ENCODE measurements at places on chromosomes 3 and 15.

DNA sequence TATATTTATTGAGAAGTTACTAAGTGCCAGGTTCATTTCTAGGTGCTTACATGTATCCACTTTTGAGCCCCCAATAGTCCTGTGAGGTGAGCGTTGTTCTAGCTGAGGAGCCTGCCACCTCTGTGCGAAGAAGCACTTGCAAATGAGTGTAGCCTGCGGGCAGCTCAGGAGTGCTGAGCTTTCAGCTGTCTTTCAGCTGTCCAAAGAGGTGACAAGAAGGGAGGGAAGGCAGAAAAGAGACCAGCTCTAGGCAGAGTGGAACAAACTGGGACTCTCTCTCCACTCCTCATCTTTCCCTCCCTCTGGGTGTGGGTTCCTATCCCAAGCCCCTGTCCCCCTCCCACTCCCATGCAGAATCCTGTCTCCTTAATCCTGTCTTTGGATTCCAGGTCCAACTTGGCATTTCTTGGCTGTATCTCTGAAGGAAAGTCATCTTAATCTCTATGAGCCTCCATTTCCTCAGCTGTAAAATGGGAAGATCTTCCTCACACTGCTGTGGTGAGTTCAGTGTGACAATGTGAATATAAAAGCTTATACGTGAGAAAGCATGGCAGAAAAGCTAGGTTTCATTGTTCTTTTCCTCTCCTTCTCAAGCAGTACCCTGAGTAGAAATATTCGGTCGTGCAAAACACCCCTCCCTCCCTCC is 6.7 kb upstream of the SRP14 start:
- no peak for DNase-seq

DNA sequence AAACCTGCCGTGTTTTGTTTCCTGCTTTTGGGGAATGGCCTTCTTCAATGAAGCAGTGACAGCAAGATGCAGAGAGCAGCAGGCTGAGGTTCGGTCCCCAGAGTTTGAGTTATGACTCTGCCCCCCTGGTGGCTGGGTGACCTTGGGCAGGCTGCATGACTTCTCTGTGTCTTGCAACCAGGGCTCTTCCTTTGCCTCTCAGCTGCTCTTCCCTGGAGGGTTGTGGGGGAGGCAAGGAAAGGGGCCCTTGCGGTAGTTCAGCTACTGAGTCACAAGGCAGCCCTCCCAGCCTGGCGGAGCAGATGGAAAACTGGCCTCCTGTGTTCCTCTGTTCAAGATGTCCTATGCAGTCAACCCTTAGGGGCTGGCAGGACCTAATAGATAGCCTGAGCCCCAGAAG is 17.1 kb downstream of the CTXND1 start:
- DNase-seq, result no peak

- no peak for DNase-seq
Observed at GRCh38 chr3:189967254-189967865, 153.3 kb downstream of the P3H2 start.

DNA sequence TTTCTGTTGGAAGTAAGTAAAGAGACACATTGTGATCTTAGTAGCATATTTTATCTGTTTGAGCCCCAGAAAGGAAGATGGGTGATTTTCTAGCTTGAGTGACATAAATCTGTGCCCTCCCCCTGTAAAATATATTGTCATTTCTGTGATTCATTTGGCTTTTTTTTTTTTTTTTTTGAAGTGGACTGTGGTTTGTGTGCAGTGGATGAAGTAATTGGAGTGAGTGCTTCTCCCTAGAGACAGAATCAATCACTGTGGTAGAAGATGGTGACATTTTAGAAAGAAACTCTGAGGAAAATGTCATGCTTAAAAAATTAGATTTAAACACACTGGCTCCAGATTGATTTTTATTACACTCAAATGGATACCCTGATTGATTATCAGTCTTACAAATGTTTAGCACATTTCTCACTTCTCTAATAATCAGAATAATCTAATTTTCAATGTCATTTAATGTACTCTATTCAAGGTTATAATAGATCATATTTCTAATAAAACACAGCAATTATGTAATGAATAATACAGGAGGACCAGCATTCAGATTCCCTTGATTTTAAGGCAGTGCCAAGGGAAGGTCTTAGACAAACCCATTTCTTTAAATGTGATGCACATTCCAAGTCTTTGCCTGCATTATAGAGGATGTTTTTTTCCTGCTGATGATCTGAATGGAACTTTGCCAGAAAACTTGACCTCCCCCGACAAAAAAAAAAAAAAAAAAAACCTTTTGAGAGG is 116.6 kb downstream of the TOP2B start:
- DNase-seq, result no peak

- no peak for DNase-seq
Observed at GRCh38 chr15:75044258-75044878, 21.0 kb downstream of the PPCDC start.

- no peak for DNase-seq
Observed at GRCh38 chr3:100563228-100563627, 46.2 kb upstream of the ADGRG7 start.

DNA sequence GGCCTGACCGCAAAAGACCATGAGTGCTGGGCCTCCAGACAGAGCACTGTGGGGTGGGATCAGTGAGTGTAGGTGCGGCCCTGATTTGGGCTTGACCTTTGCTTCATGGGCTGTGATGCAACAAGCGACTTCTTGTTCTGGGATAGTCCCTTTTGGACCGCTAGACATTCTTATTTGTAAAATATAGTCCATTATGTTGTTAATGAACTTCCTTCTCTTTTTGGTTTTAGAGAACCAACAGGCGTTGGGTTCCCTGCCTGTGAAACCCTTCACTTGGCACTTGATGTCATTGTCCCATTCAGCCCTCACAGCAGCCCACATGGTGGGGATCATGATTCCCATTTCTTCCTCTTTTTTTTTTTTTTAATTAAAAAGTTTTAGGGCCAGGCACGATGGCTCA is 15.8 kb upstream of the TRH start:
- no peak for DNase-seq

DNA sequence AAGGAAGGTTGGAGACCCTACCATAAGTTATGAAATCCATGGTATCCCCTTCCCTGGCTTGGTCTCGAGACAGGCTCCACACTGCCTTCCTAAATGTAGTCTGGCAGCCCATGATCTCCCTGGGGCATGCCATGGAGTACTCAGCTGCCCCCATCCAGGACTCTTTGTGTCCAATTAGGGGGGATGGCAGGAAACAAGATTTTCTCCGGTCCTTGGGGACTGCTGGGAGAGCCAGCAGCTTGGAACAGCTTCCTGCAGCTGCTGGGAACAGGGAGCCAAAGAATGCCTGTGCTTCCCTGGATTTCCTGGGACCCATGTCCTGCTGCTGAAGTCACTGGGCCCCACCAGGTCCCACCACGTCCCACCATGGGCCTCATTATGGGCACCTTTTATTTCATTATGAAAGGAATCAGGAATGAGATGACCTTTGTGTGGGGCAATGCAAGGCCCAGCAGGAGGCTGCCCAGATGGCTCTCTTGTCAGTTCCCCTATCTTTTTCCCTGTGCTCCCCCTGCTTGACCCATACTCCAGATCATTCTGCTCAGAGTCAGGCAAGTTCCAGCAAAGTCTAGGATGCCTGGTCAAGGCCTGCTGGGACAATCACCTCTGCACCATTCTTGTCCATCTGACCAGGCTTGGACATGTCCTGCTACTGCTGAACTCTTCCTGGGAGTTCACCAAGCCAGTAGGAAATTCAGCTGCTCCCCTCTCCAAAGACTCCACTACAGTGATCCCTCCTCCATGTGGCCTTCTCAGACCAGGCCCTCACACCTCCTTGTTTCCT is 15.0 kb upstream of the DAG1 start:
- no peak for DNase-seq

- DNase-seq, result no peak
Observed at GRCh38 chr15:50135031-50135551, 16.1 kb upstream of the ATP8B4 start.

DNA sequence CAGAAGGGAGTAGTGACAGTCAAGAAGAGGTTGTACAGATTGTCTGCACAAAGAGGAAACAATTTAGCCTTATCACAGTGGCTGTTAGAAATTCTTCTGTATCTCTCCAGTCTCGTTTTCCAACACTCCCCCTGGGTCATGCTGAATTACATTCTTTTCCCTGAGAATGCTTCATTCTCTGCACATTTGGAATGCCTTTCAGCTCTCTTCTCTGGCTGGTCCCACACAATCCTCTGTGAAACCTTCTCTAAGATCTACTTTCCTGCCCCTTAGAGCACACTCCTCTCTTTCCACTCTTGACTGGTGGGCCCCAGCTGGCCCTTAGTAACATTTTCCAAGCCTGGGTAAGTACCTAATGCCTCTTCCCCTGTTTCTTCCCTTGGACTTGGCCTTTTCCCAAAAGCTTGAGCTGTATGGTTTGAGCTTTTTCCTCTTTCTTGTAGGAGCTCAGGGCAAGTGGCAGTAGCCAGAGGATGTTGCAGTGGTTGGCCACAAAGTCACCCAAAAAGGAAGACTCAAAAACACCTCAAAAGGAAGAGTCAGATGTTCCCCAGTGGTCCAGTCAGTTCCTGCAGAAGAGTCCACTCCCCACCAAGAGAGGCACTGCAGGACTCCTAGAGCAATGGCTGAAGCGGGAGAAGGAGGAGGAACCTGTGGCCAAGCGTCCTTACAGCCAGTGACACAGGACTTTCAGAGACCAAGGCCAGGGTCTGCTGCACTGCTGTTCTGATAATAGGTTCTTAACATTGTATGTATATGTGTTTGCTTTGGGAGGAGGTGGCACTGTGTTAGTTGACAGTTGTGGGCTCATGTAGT is 25.7 kb downstream of the HMCES start:
- no peak for DNase-seq

GRCh38 chr15:63019511-63020109 is 22.9 kb upstream of the TPM1 start:
- DNase-seq, result no peak

DNA sequence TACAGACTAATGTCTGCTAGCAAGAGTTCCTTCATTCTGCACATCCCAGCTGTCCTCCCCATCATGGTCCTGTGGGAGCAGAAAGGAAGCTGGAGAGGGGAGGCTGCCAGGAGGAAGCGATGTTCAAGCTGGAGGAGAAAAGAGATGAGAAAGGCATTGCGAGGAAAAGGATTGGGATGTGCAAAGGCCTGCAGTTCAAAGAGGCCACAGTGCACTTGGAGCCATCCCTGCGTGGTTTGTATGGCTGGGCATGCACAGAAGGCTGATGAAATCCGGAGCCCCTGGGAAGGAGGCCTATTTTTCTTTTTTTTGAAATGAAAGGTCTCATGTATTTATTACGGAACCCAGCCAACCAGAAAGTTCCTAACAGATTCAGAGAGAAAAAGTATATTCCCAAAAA is 22.8 kb downstream of the AMOTL2 start:
- no peak for DNase-seq

- DNase-seq, result no peak
Observed at GRCh38 chr3:66567077-66567476, 66.3 kb upstream of the LRIG1 start.

DNA sequence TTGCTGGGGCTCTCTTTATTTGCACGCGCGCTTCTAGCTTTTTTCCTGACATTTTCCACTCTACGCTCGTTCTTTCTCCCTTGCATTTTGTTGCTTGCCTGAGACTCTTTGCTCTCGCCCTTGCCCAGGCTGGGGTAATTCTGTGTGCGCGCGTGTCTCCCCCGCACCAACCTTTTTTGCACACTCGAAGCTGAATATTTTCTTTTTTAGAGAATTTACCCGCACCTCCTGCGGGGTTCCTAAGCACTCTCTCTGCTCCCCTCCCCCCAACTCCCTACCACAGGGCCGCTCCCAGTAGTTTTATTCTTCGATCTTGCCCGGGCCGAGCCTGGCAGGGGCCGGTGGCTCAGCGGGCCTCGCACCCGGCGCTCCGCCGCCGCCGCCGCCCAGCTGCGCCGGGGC is 732 bp downstream of the FAM43A start:
- no peak for DNase-seq

GRCh38 chr3:140207541-140207940 is 272.6 kb downstream of the CLSTN2 start:
- DNase-seq, result no peak

- DNase-seq, result no peak
Observed at GRCh38 chr15:89023311-89023961, 64.8 kb upstream of the ABHD2 start.

GRCh38 chr15:92623435-92623834 is 32.1 kb downstream of the FAM174B start:
- DNase-seq, result no peak

DNA sequence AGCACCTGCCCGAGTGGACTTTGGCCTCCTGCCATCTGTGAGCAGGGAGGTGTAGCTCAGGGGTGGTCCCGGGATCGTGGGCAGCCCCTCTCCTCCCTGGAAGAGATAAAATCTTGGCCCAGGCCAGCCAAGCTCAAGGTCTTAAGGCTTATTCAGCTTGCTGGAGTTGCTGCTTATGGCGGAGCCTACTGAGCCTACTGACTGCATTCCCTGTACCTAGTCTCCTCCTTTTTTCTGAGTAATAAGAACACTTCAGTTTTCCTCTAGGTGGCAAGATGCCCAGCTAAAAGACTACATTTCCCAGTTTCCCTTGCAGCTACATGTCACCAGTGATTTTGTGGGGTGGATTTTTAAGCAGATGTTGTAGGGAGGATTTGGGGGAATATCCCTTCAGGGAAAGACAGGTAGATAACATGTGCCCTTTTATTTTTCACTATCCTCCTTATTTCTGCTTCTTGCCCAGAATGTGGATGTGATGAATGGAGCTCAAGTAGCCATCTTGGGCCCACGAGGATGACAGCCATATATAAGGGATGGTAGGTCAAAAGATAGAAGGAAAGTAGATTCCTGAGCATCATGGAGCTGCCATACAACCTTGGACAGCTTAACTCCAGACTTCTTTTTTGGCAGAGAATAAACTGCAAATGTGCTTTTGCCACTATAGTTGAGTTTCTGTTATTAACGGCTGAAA is 41.4 kb upstream of the INSYN1 start:
- no peak for DNase-seq

DNA sequence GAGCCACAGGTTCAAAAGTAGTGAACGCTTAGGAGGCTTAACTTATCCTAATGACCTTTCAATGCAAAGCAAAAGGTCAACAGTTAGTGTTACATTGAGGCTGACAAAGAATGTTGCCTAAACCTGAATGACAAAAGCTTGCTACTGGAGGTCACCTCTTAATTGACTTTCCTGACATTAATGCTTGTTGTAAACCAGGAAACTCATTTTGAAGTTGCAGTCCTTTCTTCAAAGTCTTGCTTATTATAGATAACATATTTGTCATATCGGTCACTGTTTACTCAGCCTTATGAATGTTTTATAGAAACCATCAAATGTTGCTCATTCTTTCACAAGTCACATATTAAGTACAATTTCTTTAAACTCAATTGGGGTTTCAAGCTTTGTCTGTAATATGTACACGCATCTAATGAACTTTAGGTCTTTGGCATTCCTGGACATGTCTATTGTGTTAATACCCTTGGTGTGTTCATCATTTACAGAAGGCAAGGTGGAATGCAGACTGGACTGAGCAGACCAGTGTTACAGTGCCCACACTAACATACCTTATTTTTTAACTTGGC is 488.2 kb upstream of the NECTIN3 start:
- DNase-seq, result no peak

GRCh38 chr15:47397655-47398054 is 319.6 kb upstream of the SEMA6D start:
- DNase-seq, result no peak

DNA sequence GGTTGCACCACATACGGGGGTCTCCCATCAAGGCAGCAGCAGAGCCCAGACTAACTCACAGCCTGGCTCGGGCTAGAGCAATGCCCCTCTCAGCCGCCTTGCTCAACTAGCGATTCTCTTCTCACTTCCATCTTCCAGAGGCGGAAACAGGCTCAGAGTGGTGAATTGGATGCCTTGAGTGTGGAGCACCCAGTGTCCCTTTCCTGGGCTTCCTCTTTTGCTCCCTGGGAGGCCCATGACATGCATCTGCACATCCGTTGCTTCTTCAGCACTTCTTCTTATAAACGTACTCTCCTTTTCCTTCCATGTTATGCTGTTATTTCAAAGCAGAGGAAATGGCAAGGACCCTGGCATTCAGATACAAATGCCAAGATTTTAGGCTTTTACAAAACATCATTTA is 2.1 kb upstream of the IQSEC1 start:
- no peak for DNase-seq

Data from stimulated activated CD8-positive, alpha-beta memory T cell treated with anti-CD3 and anti-CD28 coated beads, Interleukin-2, amount 100 ng/mL, for 1 hour (primary cell).